RKO (cell line): ENCODE measurements at places on chromosomes 1 and 21.

DNA sequence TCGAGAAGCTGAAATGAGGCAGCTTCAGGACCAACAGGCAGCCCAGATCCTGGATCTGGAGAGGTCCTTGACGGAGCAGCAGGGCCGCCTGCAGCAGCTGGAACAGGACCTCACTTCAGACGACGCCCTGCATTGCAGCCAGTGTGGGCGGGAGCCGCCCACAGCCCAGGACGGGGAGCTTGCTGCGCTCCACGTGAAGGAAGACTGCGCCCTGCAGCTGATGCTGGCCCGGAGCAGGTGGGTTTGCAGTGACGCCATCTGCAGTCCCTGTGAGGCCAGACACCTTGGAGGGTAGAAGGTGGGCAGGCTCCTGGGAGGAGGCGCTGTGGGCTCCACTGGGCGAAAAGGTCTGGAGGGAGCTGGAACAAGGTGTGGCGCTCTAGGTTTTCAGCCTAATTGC lies 39.7 kb downstream of the PCNT start:
- no peak for DNase-seq

GRCh38 chr21:28884481-28884880 lies 108.2 kb downstream of the LTN1 start:
- peak; percentile 49 for DNase-seq

DNA sequence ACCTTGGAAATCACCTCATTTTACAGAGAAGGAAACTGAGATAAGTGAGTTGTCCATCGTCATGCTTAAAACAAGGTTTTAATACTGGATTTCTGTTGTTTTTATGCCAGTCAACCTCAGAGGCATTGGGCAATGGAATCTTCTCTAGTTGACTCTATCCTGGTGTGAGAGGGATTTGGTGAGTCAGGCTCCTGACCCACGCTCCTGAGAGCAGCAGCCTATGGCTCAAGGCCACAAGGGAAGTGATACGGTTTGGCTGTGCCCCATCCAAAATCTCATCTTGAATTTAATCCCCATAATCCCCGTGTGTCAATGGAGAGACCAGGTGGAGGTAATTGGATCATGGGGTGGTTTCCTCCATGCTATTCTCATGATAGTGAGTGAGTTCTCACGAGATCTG lies 90.1 kb downstream of the TLR5 start:
- DNase-seq: no peak

DNA sequence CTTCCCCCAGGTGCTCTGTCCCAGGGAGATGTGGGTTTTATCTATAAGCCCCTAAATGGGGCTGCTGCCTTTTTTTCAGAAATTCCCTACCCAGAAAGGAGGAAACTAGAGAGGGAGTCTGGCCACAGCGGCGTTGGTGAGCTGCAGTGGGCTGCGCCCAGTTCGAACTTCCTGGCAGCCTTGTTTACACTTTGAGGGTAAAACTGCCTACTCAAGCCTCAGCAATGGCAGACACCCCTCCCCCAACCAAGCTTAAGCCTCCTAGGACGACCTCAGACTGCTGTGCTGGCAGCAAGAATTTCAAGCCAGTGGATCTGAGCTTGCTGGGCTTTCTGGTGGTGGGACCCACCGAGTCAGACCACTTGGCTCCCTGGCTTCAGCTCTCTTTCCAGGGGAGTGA lies 46.2 kb upstream of the PAPPA2 start:
- DNase-seq: no peak

DNA sequence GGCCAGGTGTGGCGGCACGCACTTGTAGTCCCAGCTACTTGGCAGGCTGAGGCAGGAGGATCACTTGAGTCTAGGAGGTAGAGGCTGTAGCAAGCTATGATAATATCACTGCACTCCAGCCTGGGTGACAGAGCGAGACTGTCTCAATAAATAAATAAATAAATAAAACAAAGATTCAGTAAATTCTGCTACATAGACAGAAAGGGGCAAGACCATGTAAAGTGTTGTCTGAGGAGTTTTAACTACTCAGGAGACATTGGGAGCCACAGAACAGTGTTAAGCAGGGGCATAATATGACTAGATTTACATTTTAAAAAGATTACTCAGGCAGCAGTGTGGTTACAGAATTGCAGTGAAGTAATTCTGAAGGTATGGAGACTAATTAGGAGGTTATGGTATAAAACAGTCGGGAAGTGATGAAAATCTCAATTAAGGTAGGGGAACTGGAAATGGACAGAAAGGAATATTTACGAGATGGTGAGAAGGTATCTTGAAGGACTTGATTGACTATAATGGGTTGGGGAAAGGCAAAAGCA lies 94.7 kb downstream of the ATP1B1 start:
- no peak for DNase-seq

DNA sequence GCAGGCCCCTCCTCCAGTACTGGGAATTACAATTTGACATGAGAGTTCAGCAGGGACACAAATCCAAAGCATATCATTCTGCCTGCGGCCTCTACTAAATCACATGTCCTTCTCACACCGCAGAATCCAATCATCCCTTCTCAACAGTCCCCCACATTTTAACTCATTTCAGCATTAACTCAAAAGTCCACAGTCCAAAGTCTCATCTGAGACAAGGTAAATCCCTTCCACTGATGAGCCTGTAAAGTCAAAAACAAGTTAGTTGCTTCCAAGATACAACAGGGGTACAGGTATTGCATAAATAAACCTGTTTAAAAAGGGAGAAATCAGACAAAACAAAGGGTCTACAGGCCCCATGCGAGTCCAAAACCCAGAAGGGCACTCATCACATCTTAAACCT lies 64.0 kb downstream of the EBNA1BP2 start:
- DNase-seq: no peak

- DNase-seq: peak; percentile 17
Observed at GRCh38 chr1:90925928-90926869, 95.6 kb downstream of the ZNF644 start.

- no peak for DNase-seq
Observed at GRCh38 chr1:164842870-164843269, 283.9 kb downstream of the PBX1 start.
